ENCODE measurements at places on chromosomes 1 and 21.

DNA sequence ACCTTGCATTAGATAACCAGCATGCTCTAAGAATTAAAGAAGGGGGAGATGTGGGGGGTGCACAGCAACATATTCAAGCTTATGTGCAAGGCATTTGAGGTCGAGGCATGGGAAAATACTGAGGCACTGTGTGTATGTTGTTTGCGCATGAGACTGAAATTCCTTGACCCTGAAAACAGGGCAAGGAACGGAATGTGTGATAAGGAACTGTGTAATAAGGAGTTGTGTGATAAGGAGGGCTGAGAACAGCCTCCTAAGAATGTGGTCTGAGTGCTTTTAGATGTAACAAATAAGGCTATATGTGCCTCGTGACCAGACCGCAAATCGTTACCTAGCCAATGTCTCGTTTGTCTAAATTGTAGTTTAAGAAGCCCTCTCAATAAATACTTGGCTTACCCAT is 26.5 kb upstream of the ITLN1 start:
- H3K36me3 ChIP-seq = no peaks in the 10 kb centered on the region
- H3K4me3 ChIP-seq = no peak overlapping the region
- no peaks in the 10 kb centered on the region for H3K27me3 ChIP-seq
- peak; percentile 27 for DNase-seq
- H3K27ac ChIP-seq = peak overlapping the region; percentile 15
- H3K4me1 ChIP-seq = no peaks in the 10 kb centered on the region

GRCh38 chr1:98763488-98764150 is 102.1 kb downstream of the SNX7 start:
- H3K4me3 ChIP-seq = no peak overlapping the region
- DNase-seq = no peak
- H3K36me3 ChIP-seq = no peaks in the 10 kb centered on the region
- H3K27me3 ChIP-seq = no peaks in the 10 kb centered on the region
- H3K27ac ChIP-seq = no peak overlapping the region

DNA sequence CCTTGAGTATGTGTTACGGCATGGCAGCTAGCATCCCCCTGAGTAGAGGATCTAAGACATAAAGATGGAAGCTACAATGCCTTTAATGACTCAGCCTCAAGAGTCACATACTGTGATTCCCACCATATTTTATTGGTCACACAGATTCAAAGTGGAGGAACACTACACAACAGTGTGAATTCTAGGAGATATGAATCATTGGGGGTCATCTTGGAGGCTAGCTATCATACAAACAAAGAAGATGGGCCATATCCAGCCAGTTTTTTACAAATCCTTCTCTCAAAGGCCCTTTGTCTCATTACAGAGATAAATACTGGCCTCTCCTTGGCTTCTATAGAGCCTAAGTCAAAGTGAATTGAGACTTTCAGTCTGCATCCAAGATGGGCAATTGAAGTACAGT is 177.0 kb downstream of the TBX15 start:
- H3K36me3 ChIP-seq = no peaks in the 10 kb centered on the region
- H3K4me3 ChIP-seq = no peak overlapping the region
- no peak for DNase-seq
- H3K27ac ChIP-seq = no peak overlapping the region
- no peaks in the 10 kb centered on the region for H3K27me3 ChIP-seq

DNA sequence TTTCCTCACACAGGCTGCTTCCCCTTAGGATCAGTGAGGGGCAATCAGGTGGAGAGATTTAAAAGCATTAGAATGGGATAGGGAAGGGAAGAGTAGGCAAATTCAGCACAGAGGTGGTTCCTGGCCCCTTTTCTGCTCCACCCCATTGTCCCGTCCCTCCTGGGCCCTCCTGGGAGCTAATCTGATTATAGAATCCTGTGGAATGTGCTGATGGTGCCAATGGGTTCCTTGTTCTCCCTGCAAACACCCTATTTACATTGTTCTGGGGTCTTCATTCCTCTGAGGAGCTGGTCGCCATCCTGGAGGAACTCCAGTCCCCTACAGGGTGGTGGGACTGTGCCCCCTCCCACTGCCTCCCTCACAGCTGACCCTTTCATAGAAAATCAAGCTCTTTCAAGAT is 34.4 kb upstream of the LRP8 start:
- H3K4me1 ChIP-seq = no peaks in the 10 kb centered on the region
- H3K36me3 ChIP-seq = no peaks in the 10 kb centered on the region
- H3K27me3 ChIP-seq = no peaks in the 10 kb centered on the region
- H3K27ac ChIP-seq = no peak overlapping the region
- no peak overlapping the region for H3K4me3 ChIP-seq

- peaks cover 19% of the 10 kb centered on the region for H3K36me3 ChIP-seq
- peak; percentile 37 for DNase-seq
- no peak overlapping the region for H3K27ac ChIP-seq
- no peaks in the 10 kb centered on the region for H3K4me1 ChIP-seq
- H3K27me3 ChIP-seq = no peaks in the 10 kb centered on the region
These were observed 60.8 kb upstream of the PGD start for GRCh38 chr1:10338047-10338446.

DNA sequence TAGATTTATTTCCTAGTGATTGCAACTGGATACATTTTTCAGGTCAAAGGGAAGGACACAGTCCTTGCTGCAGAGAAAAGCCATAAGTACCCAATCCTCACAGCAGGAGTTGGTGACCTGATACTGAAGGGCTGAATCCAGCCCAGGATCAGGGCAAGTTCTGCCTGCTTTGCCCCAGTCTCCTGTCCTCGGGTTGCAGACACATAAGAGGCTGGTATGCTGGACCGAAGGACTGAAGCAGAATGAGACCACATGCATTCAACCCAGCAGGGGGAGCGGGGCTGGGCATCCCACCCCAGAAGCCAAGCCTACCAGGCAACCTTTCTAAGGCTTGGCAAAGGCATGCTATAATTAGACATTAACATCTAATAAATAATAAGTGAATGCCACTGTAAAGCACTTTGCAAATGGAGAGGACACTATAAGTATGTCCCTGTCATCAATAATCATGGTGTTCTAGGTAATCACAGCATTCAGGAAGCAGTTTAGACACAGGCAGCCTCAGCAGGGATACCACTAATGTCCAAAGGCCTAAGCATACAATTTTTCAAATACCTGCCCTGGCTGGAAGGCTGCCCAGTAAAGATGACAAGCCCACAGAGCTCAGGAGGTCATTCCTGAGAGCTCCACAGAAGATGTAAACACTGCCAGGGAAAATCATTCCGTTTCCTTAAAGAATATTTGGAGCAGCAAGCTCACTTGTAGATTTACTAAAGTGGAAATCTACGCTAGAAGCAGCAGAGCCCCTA is 47.6 kb downstream of the KRTAP19-8 start:
- H3K27me3 ChIP-seq = no peaks in the 10 kb centered on the region
- no peaks in the 10 kb centered on the region for H3K36me3 ChIP-seq
- H3K4me3 ChIP-seq = no peak overlapping the region

DNA sequence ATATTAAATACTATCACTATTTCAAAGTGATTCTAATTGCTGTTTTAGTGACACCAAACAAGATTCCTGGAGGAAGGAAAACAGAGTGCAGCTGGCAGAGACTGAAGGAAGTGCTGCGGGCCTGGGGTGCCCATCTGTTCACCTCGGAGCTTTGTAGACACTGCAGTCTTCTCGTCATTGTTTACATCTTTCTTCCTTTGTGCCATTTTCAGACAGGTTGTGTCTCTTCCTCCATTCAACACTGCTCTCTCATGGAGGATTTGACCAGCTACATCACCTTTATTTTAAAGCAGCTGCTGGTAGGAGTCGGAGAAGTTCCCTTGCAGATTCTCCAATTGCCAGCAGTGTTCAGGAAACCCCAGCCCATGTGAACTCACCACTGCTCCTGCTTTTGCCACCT is 37.3 kb downstream of the ABCA4 start:
- no peaks in the 10 kb centered on the region for H3K36me3 ChIP-seq
- no peaks in the 10 kb centered on the region for H3K27me3 ChIP-seq
- no peak for DNase-seq
- H3K4me3 ChIP-seq = no peak overlapping the region

GRCh38 chr21:33700491-33700890 is 58.2 kb downstream of the ITSN1 start:
- no peak overlapping the region for H3K27ac ChIP-seq
- DNase-seq = no peak
- H3K4me1 ChIP-seq = peaks cover 6% of the 10 kb centered on the region
- no peaks in the 10 kb centered on the region for H3K27me3 ChIP-seq
- H3K36me3 ChIP-seq = no peaks in the 10 kb centered on the region
- no peak overlapping the region for H3K4me3 ChIP-seq

DNA sequence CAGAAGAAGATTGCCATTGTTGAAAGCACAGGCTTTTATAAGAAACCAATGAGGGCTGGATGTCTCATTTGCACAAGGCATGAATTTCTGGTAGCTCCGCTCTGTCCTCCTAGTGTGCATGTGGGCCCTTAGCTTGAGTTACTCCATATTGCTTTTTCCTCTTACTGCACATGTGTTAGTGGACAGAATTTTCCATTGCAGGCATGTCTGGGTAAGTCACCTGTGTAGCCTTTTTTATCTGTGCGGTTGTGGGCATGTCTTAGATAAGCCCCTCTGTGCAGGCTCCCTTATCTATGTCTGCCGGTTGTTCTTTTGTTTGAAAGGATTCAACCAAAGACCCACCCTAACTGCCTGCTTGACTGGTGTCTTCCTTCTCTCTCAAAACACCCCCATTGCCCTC is 7.2 kb upstream of the CLCA1 start:
- H3K27me3 ChIP-seq = no peaks in the 10 kb centered on the region
- H3K36me3 ChIP-seq = no peaks in the 10 kb centered on the region
- no peak overlapping the region for H3K27ac ChIP-seq
- no peak for DNase-seq

DNA sequence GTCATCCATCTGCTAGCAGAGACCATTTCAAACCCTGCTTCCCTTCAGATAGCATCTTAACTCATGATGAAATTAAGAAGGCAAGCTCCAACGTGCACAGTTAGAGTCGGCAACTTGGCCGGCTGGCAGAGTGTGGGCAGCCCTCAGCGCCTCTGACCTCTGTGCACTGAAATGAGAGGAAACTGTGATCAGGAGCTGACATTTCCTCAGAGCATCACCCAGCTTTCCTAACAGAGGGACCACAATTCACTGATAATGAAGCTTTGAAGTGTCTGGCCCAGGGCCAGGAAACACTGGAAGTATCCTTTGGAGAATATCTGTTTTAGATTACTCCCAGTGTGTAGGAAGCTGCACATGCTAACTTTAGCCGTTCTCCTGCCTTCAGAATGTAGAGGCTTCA is 145.0 kb upstream of the ZC3H11B start:
- peak; percentile 93 for DNase-seq
- H3K4me3 ChIP-seq = no peak overlapping the region
- H3K36me3 ChIP-seq = no peaks in the 10 kb centered on the region
- no peak overlapping the region for H3K27ac ChIP-seq
- H3K4me1 ChIP-seq = peaks cover 2% of the 10 kb centered on the region

DNA sequence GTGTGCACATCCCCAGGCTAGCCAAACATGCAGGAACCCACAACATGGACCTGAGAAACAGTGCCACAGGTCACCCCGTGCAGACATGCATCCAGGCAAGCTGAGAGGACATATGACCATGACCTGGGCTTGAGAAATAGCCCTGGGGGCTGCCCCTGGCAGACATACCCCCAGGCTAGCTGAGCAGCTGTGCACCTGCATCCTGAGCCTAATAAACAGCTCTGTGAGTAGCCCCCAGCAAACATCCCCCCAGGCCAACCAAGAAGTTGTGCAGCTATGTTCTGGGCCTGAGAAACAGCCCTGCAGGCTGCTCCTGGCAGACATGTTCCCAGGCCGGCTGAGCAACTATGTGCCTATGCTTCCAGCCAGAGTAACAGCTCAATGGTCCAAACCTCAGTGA is 14.5 kb downstream of the OLFML3 start:
- H3K36me3 ChIP-seq = no peaks in the 10 kb centered on the region
- no peaks in the 10 kb centered on the region for H3K27me3 ChIP-seq
- no peak for DNase-seq

DNA sequence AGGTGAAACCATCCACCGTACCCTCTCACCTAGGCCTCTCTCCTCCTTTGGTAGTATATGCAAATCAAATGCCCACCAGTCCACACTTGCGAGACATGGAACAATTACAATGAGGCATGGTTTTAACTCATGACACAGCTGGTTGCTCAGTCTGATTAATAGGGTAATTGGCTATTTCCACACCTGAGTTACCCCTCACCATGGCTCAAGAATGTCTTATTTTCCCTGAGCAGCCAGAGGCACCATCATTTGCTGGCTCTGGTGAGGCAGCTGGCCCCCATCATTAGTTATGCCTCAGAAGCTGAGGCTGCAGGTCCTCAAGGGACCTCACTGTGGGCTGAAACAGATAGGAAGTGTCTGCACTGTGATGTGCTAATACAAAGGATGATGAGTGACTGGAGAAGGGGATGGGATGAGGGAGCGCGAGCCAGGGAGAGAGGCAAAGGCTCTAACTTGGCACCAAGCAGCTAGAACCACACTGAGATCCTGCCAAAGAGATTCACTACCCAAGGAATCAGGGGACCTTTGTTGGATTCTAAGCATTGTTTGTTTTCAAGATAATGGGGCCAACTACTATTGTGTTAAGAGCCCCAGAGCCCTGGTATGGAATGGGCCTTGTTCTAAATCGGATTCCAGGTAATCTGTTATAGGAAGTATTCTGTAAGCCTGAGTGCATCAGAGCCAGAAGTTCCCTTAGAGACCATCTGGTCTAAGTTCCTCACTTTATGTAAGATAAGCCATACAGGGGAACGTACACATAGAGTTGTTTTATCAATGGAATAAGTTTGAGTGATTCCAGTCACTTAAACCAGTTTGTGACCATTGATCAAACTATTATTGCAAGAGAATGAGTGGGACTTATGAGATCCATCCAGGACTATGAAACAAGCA is 80.0 kb upstream of the CNTN2 start:
- no peaks in the 10 kb centered on the region for H3K27me3 ChIP-seq
- no peaks in the 10 kb centered on the region for H3K4me1 ChIP-seq
- H3K4me3 ChIP-seq = no peak overlapping the region

DNA sequence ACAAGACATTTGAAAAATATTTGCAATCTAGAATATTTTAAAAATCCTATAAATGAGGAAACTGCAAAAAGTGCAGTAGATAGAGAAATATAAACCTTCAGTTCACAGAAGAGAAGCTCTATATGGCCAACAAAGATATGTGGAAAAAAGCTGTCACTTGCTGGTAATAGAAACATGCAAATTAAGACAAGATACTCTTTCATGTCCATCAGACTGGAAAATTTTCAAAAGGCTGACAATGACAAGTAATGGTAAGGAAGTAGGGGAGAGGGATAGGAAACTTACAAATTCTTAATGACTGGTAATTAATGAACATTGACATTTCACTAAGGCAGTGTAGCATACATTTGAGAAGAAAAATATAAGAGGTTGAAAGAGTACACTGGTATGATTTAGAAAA is 147.9 kb downstream of the MRPL39 start:
- no peak for DNase-seq
- H3K36me3 ChIP-seq = no peaks in the 10 kb centered on the region
- peaks cover 1% of the 10 kb centered on the region for H3K4me1 ChIP-seq
- H3K4me3 ChIP-seq = no peak overlapping the region

GRCh38 chr1:154843636-154844296 is 26.3 kb downstream of the KCNN3 start:
- no peak overlapping the region for H3K4me3 ChIP-seq
- peaks cover 49% of the 10 kb centered on the region for H3K4me1 ChIP-seq
- no peaks in the 10 kb centered on the region for H3K27me3 ChIP-seq

Data from lung (tissue), 17 donors.